ENCODE measurements at places on chromosomes 3 and 15.

DNA sequence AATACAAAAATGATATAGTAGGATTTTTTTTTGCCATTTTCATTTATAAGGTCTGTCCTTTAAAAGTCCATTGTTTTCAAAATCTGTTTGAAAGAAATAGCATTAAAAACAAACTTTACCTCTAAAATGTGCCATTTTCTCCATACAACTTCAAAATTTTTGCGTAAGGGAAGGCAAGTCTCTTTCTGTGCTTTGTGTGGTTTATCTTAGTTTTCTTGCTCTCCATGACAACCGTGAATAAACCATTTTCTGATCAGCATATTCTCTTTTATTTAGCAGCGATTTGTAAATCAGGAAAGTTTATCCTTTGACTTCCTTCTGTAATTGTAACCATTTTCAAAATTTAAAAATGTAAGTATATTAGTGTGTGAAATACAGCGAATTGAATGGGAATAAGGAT, 147.9 kb upstream of the CGNL1 start:
- DNase-seq, result no peak

GRCh38 chr3:71240034-71240433, 343.5 kb downstream of the FOXP1 start:
- DNase-seq, result no peak

GRCh38 chr15:79244876-79245275, 37.6 kb upstream of the ANKRD34C start:
- no peak for DNase-seq

GRCh38 chr3:141552440-141552991, 65.7 kb downstream of the RASA2 start:
- no peak for DNase-seq

DNA sequence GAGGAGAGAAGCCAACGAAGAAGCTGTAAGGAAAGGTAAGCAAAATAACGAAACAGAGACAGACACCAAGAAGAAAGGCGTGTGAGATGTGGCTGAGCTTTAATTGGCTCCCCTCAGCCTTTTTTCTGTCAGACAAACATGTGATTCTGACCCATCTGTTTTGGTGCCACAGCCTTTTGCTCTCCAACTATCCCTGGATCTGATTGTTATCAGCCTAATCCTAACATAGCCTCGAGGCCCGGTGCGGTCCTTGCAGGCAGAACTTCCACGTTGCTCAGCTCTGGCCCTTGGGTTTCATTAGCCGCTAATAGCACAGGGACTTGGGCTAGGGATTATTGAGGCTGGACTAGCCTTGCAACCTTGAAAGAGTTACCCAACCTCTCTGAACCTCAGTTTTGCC, 57.9 kb upstream of the CACNA2D3 start:
- no peak for DNase-seq

DNA sequence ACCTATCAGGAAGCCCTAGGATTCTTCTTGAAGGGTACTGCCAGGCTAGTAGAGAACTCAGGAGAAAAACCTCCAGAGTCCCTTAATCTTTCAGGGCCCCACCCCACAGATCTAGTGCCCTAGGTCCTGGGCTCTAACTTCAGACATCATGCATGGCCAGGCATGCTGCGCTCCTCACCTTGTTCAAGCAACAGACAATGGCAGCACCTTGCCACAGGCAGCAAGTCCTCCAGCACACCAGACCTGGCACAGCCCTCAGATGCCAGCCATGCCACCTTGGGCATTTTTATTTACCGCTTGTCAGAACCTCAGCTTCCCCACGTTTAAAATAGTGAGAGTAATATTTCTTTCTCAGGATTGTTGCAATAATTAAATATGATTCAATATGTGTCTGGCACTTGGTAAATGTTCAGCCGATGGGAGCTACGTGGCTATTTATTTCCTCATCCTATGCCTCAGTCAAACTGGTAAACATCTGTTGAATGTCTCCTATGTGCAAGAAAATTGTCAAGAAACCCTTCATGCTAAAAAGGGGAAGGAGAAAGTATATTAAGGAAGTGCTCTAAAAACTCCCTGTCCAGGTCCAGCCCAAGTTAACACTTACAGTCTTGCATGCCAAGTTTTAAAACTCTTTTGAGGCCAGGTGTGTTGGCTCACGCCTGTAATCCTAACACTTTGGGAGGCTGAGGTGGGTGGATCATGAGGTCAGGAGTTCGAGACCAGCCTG, 14.5 kb upstream of the CCR1 start:
- DNase-seq, result no peak

DNA sequence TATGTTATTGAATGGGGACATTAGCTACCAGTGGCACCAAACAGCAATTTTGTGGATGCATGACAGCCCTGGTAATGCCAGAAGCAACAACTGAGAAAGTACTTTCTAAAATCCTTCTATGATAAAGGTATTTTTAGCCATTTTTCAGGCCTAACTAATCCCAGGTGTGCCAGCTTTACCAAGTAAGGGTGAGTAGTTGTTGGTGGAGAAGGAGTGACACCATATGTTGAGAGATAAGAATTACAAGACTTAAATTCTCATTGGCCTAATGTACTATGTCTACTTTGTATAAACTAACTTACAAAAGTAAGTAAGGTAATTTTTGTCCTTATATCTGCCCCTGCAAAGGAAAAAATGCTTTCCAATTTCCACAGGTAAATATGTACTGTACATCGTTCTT, 4.1 kb upstream of the COX17 start:
- DNase-seq, result no peak

DNA sequence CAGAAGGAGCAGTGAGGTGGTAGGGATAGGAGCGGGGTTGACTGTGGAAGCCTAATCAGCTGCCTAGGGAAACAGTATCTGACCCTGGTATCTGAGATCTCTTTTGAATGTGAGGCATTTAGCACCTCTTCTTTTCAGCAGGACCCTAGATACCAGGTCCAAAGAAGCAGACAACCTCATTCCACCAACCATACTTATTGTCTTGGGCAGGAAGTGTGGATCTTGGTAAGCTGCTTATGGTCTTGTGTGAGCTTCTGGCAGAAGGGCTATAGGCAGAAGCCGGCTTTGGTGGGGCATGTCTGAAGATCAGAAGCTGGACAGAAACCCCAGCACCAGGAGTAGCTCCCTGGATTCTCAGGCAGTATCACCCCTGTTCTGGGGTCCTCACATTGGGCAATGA, 65.6 kb downstream of the TIPARP start:
- DNase-seq, result no peak

- DNase-seq, result no peak
Measured at GRCh38 chr3:775178-775880, 317.5 kb upstream of the CNTN6 start.

- no peak for DNase-seq
Measured at GRCh38 chr3:77404871-77405270, 365.0 kb downstream of the ROBO2 start.

DNA sequence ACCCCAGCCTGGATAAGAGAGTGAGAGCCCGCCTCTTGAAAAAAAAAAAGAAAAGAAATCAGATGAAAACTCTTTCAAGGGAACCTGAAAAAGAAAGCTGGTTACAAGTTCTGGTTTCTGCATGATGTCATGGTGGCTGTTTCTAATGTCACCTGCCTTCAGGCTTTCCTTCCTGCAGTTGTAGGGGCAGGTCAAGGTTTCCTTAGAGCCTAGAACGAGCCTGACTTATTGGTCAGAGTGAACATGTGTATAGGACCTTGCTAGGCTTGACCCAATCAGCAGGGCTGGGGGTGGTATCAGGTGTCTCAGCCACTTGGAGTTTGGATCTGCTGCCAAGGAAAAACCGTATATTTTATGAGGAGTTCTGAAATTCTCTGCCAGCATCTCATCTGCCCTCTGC, 3.8 kb downstream of the IVD start:
- no peak for DNase-seq

DNA sequence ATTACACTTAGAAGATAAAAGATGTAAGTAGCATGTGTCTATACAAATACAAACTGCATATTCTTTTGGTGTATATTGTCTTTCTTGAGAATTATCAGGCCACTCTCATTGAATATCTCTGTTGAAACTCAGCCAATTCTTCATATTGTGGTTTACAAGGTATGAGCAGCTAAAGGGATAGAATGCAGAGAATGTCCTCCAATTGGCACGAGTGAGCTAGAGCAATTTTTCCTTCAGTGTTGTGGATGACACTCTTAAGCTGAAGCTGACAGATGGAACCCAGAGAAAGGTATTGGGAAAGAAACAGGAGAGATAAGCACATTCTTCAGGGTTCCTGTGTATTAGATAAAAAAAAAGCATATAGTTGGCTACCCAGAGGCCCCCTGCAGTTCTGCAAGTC, 453.1 kb downstream of the EPHA3 start:
- DNase-seq, result no peak

DNA sequence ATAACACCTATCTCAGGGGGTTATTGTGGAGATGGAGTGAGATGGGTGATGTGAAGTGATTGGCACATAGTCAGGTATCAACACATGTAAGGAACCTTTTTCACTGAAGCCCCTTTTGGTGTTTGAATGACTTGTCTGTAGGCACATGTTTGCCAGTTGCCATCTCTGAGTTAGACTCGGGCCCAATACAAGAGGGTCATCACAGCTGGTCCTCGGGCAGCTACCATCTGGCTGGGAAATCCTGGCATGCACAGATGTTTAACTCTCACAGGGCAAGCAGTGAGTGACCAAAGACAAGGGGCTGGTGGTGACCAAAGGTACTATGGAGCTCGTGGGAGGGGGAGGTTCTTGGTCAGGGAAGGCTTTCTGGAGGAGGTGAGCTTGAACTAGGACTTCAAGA, 118.8 kb downstream of the CLSTN2 start:
- no peak for DNase-seq

GRCh38 chr15:93060336-93061248, 28.4 kb downstream of the RGMA start:
- DNase-seq, result no peak

GRCh38 chr15:94086341-94086740, 145.0 kb upstream of the MCTP2 start:
- no peak for DNase-seq

- DNase-seq, result no peak
Measured at GRCh38 chr15:28030801-28031200, 68.3 kb downstream of the OCA2 start.

DNA sequence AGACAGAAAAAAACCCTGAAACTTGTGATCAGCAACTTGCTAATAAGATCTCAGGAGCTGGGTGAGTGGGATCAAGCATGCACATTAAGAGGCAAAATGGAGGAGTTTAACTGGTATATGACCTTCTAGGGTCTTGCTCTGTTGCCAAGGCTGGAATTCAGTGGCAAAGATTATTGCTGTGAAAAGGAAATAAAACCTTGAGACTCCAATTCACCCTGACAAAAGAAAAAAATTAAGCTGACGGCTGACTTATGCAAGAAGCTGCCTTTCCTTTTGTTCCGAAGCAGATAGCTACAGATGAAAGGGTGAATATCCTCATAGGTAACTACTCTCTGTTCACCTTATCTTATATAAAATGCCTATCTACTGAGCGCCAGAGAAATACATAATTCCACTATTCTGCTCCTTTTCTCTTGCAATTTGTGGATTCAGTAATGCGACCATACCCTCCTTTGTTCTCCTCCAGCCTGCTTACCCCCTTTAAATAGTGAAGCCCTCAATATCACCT, 68.9 kb downstream of the HERC1 start:
- no peak for DNase-seq

DNA sequence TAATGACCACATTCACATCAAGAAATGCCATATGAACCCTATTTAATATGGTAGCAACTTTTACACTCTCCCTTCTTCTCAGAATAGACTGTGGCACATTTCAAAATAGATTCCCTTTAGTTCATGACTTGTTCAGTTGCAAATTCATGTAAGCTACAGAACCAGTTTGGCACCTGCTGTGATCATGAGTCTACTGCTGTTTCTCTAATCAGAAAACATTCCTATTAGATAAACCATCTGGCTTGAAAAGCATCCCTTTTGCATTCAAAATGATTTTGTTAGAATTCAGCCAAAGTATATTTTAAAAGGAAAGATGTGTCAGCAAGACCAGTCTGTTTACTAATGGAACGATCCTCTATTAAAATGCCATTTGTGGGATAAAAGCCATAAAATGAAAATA, 304.4 kb downstream of the BCHE start:
- no peak for DNase-seq

- no peak for DNase-seq
Measured at GRCh38 chr3:31562525-31562924, 29.8 kb downstream of the STT3B start.

- no peak for DNase-seq
Measured at GRCh38 chr3:52839892-52840545, 5.2 kb upstream of the MUSTN1 start.

GRCh38 chr3:177096615-177097014, 100.7 kb downstream of the TBL1XR1 start:
- no peak for DNase-seq

DNA sequence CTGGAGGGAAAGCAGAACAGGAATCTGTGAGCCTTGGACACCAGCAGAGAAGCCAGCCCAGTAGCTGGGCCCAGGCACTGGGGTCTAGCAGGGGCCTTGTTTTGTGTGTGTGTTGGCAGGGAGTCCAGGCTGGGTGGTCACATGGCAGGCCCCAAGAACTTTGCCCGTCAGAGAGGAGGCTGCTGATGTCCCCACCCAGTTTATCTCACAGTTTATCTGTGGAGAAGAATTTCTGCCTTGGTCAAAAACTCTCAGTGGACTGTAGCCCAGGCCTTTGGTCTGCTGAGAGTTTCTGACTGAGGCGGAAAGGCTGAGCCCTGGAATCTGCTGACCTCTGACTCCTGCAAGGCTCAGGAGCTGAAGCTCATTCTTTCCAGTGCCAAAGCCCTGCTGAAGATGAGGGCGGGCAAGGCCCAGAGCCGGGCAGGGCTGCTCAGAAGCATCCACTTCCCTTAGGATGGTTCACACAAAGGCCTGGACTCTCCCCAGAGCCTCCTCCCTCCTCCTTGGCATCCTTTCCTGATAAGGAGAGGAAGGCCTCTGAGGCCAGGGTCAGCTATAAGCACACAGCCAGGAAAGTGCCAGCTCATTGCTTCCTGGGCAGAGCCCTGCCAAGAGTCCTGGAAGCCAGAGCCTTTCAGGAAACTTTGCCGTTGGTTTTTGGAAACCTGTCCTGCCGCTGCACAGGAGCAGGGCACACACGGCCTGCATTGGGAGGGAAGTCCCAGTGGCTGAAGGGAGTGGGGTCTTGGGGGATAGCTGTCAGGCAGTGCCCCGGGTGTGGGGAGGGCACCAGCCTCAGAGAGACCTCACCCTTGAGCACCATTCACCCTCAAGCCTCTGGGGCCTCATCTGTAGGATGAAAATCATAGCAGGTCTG, 37.2 kb upstream of the SLCO2A1 start:
- no peak for DNase-seq

DNA sequence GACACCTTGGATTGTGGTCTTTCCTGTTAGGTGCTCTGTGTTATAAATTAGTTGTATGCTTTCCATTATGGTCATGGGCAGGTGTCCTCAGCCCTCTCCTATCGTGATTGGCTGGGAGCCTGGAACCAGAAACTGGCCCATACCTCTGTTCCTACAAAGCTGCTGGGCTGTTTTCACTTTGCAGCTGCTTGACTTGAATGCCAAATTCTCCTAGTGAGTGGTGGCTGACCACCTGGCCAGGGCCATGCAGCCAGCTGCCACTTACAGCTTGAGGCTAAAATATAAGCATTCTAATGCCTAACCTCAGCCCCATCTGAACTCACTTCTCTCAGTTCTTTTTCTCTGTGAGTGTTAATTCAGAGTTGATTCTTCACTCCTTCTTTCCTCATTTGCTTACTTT, 239.3 kb upstream of the GBE1 start:
- DNase-seq, result peak; percentile 64

GRCh38 chr15:29018995-29019976, 133.5 kb downstream of the APBA2 start:
- no peak for DNase-seq

All from cerebellar nuclear complex (tissue), 1 donor.